Posterior vena cava (tissue), 2 donors: ENCODE measurements at places on chromosomes 5 and 9. TPM values are rescaled to one million over a fixed set of nuclear protein-coding genes. Genes with fewer than 3 reads are reported as not detected.

Gene F2R
- total RNA-seq, result 13.9 TPM

Gene SLC4A9
- not detected for total RNA-seq

Gene SGCD
- 31.2 TPM for total RNA-seq

Gene RGP1
- total RNA-seq, result 29.5 TPM

Gene IRX2
- total RNA-seq, result 0.19 TPM

Gene S100Z
- total RNA-seq, result 0.79 TPM

Gene PDGFRB
- total RNA-seq, result 394 TPM
